ENCODE measurements at places on chromosomes 7 and 10.

DNA sequence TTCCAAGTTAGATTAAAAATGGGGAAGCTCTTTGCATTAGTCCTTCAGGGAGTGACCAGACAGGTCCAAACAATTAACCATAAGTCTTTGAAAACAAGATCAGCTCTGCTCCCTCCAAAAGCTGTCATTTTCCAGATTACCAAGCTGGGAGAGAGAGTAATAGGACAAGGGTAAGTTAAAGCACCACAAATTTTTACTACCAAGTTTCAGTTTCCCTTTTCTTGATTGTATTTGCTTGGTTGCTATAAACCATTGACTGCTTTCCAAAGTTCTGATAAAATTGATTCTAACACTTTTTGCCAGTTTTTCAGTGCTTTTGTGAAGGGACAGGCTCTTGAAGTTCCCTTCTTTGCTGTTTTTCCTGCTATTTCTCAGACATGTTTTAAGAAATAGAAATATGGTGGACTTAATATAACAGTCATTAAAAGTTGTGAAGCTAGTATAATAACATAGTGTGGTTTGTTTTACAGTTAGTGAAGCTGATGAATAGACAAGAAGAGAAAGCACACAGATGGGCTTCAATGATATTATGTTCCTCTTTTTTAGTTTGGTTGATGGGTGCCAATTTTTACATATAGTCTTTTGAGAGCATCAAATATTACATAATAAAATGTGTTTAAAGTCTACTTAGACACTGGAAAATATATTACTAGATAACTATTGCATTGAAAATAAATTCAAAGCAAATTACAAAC lies 40.0 kb upstream of the ZNF365 start:
- DNase-seq: no peak

DNA sequence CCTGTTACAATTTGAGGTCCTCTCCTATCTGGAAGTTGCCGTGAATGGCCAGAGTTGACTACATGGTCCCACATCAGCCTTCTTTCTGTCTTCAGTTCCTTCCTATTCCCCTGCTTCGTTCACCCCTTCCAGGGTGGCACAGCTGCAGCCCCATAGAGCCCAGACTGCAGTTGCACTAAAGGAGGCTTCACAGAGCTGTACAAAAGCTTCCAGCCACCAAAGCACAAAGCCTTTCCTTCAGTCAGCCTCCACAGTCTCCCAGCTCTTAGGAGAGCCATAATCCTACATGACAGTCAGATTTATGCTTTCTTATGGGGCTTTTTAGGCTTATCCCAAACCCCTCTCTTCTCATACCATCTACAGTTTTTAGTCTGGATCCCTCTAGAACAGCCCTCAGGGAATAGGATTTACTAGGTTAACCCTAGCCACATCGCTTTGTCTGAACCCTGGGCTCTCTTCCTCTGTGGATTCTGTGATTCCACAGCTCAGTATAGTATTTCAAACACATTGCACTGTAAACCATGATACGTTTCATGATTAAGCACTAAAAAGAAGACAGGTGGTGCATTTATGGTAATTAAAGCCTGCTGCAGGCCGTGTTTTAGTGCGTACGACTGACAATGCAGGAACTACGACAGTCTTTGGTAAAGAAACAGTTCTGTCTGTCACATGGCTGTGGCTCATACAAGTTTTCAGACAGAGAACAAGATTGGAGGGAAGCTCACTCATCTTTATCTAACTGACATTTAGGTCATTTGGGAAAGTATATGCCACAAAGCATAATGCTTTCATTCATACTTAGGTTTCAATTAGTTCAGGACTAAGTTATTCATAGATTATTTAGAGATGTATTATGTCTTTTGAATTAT lies 208.3 kb upstream of the KMT2E start:
- no peak for DNase-seq

- DNase-seq: no peak
Observed at GRCh38 chr7:36668080-36668479, 56.2 kb downstream of the AOAH start.

DNA sequence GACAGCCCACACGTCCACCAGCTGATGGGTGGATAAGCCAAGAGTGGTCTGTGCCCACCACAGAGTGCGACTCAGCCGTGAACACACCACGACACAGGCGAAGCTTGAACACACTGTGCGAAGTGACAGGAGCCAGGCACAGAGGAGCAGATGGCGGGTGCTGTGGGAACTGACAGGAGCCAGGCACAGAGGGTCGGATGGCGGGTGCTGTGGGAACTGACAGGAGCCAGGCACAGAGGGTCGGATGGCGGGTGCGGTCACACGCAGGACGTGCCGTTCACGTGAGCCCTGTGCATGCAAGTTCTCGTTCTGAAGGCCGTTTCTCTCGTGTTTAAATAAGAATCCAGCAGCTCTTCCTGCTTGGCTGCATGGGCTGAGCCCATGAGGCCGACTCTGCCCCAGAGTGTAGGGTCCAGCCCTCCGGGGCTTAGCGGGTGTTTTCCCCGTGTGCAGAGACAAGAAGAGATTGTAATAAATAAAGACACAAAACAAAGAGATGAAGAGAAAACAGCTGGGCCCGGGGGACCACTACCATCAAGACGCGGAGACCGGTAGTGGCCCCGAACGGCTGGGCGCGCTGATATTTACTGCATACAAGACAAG lies 5.9 kb upstream of the ADAP1 start:
- no peak for DNase-seq

GRCh38 chr7:120915314-120916105 lies 35.1 kb upstream of the ING3 start:
- no peak for DNase-seq

DNA sequence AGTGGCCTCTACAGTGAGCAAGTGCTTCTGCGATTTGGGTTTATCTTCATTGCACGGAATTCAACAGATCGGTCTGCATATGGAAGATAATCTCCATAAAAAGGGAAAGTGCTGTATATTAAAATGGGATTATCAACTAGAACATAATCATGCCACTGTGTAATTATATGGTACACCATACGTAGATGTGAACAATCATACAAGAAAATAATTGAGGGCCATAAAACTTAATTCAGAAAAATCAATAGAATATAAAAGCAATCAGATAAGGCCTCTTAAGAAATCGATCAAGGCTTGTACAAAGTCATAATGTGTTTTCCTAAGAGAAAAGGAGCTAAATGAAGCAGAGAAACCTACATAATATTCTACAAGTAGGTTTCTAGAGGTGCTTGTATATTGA lies 157.5 kb upstream of the MGMT start:
- no peak for DNase-seq

DNA sequence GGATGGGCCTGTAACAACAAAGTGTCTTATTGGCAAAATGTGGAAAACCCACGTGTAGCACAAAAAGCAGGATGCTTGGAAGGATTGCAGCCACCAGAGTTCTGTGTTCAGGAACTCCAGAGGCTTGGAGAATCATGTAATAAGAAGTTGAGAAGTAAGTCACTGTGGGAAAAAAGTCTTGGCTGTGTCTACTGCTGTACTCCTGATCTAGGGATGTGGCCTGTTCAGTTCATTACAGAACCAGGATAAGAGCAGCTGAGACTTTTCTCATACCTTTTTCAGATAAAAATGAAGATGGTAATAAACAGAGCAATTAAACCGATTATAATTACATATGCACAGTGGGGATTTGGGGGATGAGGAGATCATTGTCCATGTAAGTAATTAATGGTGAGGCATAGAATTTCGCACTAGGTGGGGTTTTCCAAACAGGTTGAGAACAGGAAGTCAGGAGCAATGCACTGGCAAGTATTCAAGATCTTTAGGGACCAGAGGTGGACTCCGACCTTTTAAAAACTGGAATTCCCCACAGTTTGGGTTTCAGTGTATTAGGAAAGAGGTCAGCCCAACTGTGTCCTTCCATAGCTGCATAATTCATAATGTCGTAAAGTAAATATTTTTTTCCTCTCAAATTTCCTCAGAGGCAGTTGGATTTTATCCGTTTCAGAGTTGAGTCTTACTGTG lies 281.7 kb downstream of the FRMD4A start:
- DNase-seq: no peak

DNA sequence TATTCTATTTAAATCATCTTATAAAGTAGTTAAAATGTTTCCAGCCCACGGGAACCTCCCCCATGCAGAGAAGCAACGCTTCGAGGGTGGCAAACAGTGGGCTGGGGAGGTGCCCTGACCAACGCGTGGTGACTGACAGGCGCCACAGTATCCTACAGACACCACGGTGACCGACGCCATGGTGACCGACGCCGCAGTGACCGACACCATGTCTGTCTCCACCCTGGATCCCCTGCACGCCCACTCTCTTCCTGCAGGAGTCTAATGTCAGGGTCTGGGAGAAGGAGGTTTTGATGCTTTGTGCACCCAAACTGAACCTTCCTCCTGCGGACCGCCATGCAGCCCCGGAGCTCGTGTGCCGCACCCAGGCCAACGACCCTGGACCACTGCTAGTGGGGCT lies 464.4 kb downstream of the PTPRN2 start:
- no peak for DNase-seq

GRCh38 chr10:119450606-119451299 lies 91.8 kb downstream of the RGS10 start:
- DNase-seq: no peak

- DNase-seq: no peak
Observed at GRCh38 chr10:18607503-18608378, 43.6 kb downstream of the NSUN6 start.

GRCh38 chr7:18003286-18003994 lies 24.2 kb downstream of the PRPS1L1 start:
- no peak for DNase-seq

- no peak for DNase-seq
Observed at GRCh38 chr7:20447021-20447650, 116.4 kb downstream of the ITGB8 start.

GRCh38 chr7:80279760-80280159 lies 145.1 kb downstream of the GNAI1 start:
- no peak for DNase-seq

DNA sequence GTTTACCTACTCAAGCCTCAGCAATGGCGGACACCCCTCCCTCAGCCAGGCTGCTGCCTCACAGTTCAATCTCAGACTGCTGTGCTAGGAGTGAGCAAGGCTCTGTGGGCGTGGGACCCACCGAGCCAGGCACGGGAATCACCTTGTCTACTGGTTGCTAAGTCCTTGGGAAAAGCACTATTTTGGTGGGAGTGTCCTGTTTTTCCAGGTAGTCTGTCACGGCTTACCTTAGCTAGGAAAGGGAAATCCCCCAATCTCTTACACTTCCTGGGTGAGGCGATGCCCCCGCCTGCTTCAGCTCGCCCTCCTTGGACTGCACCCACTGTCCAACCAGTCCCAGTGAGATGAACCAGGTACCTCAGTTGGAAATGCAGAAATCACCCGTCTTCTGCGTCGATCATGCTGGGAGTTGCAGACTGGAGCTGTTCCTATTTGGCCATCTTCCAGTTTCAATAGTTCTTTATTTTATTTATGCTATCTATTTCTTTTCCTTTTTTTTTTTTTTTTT lies at the start of gene HYAL4:
HYAL4 (plus strand) TSS at position 458 of the 508 bp plus-strand sequence. CDS start 23,105 bp downstream, outside the sequence.
- DNase-seq: no peak

DNA sequence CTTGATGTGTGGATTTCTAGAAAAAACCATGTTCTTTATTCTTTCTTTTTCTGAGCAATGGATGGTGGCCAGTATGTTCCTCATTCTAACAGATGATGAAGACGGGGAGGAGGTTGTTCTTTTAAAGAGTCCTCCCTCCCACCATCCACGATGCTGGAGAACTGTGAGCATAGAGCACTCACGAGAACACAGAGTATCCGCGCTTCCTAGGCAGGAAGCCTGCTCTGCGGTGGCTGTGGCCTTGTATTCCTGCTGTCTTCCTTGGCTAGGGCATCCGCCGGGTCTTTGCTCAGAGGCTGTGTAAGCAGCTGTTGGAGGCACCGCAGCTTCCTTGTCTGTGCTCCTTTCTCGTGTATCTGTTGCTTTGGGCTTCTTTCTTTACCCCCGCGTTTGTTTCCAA lies 214.2 kb downstream of the CCDC3 start:
- DNase-seq: no peak

- no peak for DNase-seq
Observed at GRCh38 chr7:140348161-140348849, 50.0 kb downstream of the SLC37A3 start.

- no peak for DNase-seq
Observed at GRCh38 chr10:71424496-71425194, 27.9 kb downstream of the CDH23 start.

DNA sequence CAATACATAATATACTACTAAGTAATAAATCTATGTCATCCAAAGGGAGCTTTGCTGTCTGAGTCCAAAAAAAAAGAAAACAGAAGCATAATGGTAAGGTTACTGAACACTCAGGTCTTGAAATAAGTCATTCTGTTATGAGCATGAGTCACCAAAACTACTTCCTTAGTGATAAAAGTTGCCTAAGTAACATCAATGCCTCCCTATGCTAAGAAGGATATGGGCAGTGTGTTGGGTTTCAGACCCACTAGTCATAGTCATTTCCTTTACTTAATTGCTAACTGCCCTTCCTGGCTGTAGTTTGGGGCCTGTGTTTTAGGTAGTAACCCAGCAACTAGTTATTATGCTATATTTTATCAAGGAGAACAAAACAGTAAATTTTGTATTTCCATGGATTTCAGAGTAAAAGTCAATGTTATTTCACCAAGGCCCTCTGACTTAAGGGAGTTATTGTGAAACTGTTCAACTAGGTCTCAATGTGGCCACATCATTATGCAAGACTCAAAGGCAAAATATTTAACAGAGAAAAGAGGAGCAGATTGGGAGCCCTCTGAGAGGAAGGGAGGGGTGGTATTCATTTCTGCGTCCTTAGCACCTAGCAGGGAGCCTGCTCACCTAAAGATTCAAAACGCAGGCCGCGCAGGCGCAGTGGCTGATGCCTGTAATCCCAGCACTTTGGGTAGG lies 11.7 kb upstream of the VIM start:
- DNase-seq: no peak

All from activated CD8-positive, alpha-beta memory T cell treated with anti-CD3 and anti-CD28 coated beads, Interleukin-2, amount 50 U/mL, for 4 hours (primary cell).